Hematopoietic multipotent progenitor cell treated with erythropoietin and hydrocortisone succinate and interleukin-3 and kit ligand, for 15 days (in vitro differentiated cells): ENCODE measurements at places on chromosomes 12 and 14.

GRCh38 chr12:109308534-109309380, at the start of gene FOXN4:
Gene FOXN4 (minus strand): TSS chr12:109309284. CDS start chr12:109308321, 963 bp downstream.
- DNase-seq = no peak

DNA sequence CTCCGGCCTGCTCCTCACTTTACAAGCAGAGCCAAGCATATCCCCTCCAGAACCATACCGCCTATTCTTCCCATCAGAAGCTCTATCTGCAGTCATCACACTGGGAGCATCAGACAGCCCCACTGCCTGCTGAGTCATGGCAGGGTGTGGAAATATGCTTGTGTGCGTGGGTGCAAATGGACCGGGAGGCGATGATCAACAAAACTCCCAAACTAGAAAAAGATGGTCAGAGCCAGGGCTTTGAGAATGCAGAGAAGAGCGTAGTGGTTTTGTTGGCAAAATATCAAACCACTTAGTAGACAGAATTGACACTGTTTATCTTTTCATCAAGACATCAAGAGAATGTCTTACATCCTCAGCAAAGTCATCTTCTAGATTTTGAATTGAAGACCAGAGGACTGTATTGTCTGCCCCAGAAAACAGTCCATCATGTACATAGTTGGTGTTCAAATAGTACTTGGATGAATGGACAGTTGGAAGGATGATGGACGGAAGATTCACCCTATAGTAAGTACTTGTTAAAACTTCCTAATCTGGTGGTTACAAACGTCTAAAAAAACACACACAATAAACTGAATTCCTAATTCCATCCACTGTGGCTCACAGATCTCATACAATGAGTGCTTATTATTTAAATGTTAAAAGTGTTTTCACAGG, 54.9 kb downstream of the VWF start:
- no peak for DNase-seq

GRCh38 chr14:57820581-57820980, 45.3 kb downstream of the SLC35F4 start:
- no peak for DNase-seq

GRCh38 chr12:109592195-109592904, 18.8 kb downstream of the MVK start:
- no peak for DNase-seq

DNA sequence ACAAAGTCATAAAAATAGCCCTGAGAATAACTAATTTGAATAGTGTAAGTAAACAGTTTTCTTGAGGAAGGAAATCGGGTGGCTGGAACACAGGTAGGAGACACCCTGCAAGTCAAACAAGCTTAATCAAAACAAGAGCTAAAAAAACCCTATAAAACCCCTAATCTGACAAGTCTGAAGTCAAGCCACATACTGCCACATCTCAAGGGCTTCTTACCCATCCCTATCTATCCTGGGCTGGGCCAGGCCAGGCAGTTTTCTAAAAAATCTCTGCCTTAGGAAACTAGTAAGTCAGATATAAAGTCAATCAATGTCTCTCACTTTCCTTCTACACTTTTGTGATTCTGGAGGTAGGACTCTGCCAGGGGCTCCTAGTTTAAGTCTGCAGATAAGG, 15.3 kb downstream of the UBE2N start:
- DNase-seq = no peak

GRCh38 chr12:124599074-124599999, 31.9 kb upstream of the NCOR2 start:
- DNase-seq = no peak

DNA sequence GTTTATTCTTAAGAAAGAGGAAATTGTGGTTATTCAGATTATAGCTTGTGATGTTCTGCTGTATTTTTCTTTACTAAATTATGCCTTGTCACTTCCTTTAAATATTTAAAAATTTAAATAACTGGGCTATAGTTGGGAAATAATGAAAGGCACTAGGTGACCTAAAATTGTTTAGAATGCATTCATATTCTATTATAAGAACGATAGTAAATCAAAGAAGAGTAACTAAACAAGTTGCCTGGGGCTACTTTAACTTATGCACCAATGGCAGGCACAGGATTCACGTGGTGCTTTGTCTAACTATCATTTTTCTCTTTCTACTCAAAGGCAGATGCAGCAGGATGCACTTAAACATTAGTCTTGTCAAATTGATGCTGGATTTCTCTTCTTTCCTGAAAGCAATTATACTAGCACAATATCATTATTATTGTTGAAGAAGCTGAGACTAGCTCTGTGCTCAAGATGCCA, 190.7 kb upstream of the PPFIA2 start:
- no peak for DNase-seq

- no peak for DNase-seq
These were observed 32.0 kb upstream of the LMNTD1 start for GRCh38 chr12:25585021-25585523.

GRCh38 chr12:5534426-5535199, 102.7 kb downstream of the NTF3 start:
- no peak for DNase-seq

- no peak for DNase-seq
These were observed 21.0 kb upstream of the PPP1R13B start for GRCh38 chr14:103868242-103868897.

GRCh38 chr14:23933108-23933741, 20.3 kb upstream of the DHRS4 start:
- DNase-seq = no peak

GRCh38 chr12:92425165-92425564, 277.6 kb upstream of the PLEKHG7 start:
- no peak for DNase-seq

DNA sequence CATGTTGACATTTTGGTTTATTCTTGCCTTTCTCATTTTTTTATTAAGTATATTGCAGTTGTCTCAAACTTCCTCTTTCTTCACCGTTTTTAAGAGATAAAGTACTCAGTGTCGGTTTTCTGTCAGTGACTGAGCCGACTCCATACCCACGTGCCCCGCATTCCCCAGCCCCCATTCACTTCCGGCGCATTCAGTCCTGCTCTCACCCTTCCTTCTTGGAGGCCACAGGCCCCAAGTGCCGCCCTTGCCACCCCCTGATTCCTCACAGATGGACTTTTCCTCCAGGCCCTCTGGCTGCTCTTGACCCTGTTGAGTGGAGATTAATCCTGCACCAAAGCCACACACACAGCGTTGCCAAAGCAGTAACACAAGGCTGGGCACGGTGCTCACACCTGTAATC, 19.1 kb upstream of the DNAH10 start:
- no peak for DNase-seq

GRCh38 chr12:128708789-128709188, 115.0 kb downstream of the SLC15A4 start:
- DNase-seq = no peak

DNA sequence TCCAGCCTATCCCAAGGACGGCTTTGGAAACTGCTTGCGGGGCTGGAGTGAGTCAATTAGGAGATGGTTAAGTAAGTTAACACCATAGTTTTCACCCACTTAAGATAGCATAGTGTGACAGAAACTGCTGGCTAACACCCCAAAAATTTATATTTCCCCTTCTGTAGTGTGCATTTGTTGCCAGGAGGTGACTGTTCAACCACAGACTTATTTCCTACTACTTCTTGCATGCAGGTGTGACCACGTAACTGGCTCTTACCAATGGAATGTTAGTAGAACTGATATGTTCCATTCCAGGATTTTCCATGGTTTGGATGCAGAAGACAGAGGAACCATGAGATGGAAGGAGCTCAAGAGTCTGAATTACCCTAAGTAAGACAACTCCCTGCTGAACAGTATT, 52.9 kb upstream of the SLC35F4 start:
- no peak for DNase-seq

- no peak for DNase-seq
These were observed 299.6 kb downstream of the DPF3 start for GRCh38 chr14:72594099-72594901.

- DNase-seq = no peak
These were observed 54.5 kb upstream of the PRICKLE1 start for GRCh38 chr12:42643881-42644579.

- DNase-seq = peak; percentile 60
These were observed 12.3 kb downstream of the ZFP36L1 start for GRCh38 chr14:68780358-68781160.

DNA sequence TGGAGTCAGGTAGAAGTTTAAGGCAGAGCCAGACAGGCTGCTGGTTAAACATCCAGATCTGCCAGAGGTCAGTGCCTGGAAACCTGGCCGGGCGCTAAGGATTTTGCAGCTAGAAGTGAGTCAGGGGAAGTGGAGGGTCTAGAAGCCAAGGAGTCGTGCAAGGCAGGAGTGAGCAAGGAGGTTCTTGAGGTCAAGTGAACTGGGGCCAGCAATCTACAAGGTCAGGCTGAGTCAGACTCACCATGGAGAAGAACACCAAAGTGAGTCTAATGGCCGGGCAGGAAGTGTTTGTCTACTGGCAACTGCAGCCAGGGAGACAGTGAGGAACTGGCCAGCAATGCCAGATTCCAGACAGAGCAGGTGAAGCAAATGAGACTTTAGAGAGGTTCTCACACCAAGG, 628.2 kb downstream of the ETNK1 start:
- DNase-seq = no peak

- DNase-seq = no peak
These were observed 17.9 kb upstream of the ALDH2 start for GRCh38 chr12:111748867-111749266.

- DNase-seq = no peak
These were observed 1509.2 kb upstream of the SEL1L start for GRCh38 chr14:83042858-83043257.

DNA sequence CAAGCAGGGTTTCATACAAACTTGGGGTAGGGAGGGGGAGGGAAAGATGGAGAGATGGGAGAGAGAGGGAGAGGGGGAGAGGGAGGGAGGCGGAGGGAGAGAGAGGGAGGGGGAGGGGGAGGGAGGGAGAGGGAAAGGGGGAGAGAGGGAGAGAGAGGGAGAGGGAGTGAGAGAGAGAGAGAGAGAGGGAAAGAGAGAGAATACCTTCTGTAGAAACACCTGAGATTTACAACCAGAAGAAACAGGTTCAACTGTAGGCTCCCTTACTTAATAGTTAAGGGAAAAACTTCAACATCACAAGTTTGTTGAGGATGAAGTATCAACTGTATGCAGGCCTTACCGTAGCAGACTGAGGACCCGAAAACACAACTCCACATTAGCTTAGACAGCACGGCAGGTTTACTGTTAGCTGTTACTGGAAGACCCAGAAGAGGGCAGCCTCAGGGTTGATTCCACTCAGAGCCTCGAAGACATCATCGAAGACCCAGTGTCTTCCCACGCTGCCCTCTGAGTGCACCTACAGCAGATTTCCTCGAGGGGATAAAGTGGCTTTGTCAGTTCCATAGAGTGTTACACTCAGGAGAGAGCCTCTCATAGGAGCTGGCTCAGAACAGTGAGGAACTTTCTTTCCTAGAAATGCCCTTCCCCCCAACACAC, 72.4 kb downstream of the NT5DC3 start:
- no peak for DNase-seq

- peak; percentile 74 for DNase-seq
These were observed at the start of gene BCL2L2 for GRCh38 chr14:23306412-23307145. Gene BCL2L2 (plus strand): TSS chr14:23306833. CDS start chr14:23307768, 935 bp downstream.

DNA sequence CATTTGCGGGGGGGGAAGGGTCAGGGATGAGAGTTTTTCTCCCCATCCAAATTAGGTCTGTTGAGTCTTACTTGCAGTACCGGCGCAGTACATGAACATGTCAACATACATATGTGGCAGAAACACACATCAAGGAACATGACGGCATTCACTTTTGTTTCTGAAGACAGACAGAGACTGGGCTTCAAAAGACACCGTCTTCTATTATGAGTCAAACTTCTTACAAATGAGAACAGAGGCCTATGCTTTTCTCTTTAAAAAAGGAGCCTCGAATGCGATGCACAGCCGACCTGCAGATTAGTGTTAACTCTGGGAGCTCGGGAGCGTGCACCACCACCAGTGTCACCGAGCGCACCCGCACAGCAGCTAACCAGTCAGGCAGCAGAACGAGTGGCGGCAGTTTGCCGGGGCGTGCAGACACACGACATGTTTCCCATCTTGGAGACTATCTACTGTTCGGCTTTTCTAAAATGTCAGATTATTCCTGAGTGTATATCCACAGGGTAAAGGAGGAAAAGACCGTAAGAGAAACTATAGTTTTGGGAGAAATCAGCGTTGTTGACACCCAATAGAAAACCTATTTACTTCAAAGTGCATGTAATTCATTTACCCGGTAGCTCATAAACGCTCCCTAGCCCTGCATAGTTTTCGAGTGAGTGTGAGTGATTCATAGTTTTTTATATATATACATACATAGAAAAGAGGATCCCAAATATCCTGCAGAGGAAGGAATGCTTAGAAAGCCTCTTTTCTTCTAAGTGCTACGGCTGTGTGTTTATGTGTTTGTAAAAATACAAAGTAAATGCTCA, 33.0 kb downstream of the UBR7 start:
- DNase-seq = no peak

DNA sequence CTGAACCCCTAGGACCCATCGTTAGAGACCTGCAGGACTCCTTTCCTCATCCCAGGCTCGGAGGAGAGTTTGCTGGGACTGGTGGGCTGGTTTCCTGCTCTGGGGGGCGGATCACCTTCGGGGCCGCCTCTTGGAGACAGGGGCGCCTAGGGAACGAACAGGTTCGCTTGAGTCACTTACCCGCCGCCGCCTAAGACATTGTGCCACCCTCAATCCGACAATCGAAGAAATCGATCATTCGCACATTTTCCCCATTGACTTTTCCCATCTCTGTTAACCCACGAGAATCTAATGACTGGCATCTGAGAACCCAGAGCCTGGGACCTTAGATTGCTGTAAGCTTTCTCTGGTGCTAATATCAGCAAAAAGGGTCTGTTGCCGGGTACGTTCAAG, 322 bp downstream of the SLC39A9 start:
- no peak for DNase-seq

- DNase-seq = no peak
These were observed 4.4 kb upstream of the KRT85 start for GRCh38 chr12:52371716-52372115.

- peak; percentile 74 for DNase-seq
These were observed 33.8 kb downstream of the CREBL2 start for GRCh38 chr12:12645485-12645884.

DNA sequence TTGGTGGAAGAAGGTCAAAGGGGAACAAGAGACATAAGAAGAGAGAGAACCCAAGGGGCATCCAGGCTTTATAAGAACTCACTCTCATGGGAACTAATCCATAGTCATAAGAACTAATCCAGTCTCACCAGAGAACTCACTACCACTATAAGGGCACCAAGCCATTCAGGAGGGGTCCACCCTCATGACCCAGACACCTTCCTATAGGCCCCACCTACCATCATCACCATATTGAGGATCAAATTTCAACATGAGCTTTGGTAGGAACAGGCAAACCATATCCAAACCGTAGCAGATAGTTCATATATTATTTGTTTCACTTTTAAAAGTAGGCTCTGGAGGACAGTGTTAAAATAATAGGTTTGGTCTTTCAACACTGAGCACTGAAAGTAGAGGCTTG, 350.1 kb downstream of the TMTC2 start:
- DNase-seq = no peak

DNA sequence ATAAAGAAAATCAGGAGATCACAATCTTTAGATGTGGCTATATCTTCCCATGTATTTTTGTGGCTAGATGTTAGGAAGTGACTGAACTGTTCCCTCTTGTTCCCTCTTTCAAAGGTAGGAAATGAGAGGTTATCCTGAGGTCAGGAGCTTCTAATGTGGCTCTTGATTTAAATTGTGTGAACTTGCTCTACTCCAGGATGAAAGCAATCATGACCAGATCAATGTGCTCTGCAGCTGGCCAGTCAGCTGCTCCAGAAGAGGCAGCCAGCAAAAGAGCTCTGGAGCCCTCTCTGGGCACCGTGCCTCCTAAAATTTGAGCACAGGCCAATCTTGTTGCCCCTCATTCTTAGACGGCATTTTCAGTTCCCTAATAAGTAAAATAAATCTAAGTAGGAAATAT, 32.0 kb downstream of the CDK17 start:
- DNase-seq = no peak

- no peak for DNase-seq
These were observed 149.5 kb downstream of the ETV6 start for GRCh38 chr12:11798856-11799501.

- no peak for DNase-seq
These were observed 72.2 kb upstream of the NAP1L1 start for GRCh38 chr12:76156726-76157125.
